ENCODE measurements at places on chromosomes 4 and X.

- DNase-seq: no peak
Observed at GRCh38 chr4:157898836-157899605, 273.8 kb downstream of the GASK1B start.

- no peak for DNase-seq
Observed at GRCh38 chr4:22099896-22100295, 151.3 kb upstream of the KCNIP4 start.

DNA sequence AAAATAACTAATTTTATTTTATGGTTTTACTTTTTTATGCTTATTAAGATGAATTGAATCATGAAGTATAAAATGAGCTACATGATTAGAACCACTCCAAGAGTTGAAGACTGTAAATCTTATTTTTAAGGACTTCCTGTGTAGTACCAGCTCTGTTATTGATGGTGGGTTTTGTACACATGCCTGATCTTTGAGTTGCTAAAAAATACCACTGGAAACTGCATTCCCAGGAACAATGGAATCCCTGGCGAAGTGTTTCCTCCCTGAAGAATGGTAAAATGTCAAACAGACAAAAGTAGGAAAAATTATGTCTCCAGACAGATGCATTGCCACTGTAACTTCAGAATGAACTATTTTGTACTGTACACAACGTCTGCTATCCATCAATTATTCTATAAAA is 935.4 kb upstream of the TENM3 start:
- no peak for DNase-seq

DNA sequence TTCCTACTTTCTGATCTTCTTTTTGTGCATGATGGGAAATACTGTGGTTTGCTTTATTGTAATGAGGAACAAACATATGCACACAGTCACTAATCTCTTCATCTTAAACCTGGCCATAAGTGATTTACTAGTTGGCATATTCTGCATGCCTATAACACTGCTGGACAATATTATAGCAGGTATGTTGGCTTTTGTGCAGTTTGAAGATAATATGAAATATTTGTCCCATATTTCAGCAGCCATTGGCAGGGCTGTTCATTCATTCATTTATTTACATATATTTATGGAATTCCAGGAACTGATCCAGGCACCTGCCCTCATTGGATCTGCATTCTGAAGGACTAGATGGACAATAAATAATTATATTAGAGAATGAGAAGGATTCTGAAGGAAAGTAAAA is 96.9 kb downstream of the NPFFR2 start:
- DNase-seq: no peak

GRCh38 chr4:186018261-186018660 is 50.7 kb upstream of the TLR3 start:
- DNase-seq: no peak

GRCh38 chrX:133188631-133189030 is 29.5 kb downstream of the TFDP3 start:
- no peak for DNase-seq

DNA sequence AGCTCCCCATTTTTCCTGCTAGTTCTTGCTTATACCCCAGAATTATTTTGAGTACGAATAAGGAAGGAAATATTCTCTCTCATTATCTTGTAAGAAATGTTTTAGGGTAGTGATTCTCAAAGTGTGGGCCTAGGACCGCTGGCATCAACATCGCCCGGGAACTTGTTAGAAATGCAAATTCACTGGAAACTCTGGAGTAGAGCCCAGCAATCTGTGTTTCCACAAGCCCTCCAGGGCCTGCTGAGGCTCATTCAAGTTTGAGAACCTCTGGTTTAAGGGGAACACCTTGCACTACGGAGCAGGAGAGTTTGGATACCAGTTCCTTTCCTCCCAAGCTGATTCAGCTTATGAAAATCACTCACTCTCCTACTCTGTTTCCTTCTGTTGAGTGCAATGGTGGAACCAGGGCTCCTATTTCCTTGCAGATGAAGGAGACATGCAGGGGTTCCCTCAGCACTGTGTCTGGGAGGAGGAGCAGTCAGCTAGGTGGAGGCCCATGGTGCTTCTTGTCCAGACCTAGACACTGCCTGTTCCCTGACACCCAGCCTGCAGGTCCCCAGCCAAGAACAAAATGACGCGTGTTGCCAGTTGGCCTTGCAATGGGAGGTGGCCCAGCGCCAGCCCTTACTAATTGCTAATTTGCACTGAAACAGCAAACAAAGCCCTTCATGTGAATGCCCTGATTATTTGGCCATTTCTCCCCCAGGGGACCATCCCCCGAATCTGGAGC is 68.5 kb downstream of the CYTL1 start:
- no peak for DNase-seq

Measured in T-helper 1 cell (primary cell).